Left forelimb (tissue), 1 donor: ENCODE measurements at places on chromosomes 4 and X.
A peak's percentile ranks its signal among the peaks of the same experiment; 100 is the strongest.

- no peak for DNase-seq
Measured at GRCh38 chrX:118761939-118762707, 34.7 kb downstream of the IL13RA1 start.

GRCh38 chr4:8391972-8392371 is 48.6 kb downstream of the ACOX3 start:
- peak; percentile 83 for DNase-seq

DNA sequence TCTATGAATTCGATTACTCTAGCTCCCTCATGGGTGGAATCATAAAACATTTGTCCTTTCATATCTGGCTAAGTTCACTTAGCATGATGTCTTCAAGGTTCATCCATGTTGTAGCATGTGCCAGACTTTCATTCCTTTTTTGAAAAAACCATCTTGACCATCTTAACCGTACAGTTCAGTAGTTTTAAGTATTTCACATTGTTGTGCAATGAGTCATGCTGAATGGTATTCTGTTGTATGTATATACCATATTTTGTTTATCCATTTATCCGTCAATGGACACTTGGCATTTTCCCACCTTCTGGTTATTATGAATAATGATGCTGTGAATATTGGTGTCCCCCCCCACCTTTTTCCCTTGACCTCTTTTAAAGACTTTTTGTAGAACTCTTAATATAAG is 72.4 kb upstream of the TLR2 start:
- no peak for DNase-seq

DNA sequence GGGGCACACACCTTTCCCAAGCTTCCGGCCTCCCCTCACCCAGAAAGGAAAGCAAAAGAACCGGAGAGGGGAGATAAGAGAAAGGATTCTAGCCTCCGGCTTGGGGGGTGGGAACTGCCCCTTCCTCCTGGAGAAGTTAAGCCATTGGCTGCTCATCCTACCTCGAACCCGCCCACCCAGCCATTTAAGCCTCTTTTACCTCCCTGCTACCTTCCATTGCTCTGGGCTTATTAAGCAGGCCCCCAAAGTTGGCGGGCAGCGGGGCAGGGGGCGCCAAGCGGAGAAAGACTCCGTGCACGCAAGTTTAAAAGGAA is 2.3 kb downstream of the MAML3 start:
- DNase-seq: peak; percentile 89

DNA sequence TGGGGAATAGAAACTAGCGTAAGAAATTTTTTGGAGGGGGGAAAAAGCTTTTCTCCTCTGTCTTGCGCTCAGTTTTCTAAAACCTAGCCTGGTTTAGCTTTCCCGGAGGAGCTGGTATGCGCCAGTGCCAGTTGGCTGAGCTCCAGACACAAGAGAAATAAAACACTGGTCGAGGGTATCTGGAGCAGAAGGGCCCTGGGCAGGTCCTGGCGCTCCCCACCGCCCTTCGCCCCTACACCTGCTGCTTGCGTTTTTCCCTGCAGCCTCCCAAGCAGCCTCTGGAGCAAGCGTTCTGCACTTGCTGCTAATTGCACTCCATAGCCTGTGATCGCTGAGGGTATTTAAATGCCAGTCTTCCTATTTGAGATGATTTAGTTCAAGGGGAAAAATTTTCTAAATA is 816 bp downstream of the EREG start:
- no peak for DNase-seq

DNA sequence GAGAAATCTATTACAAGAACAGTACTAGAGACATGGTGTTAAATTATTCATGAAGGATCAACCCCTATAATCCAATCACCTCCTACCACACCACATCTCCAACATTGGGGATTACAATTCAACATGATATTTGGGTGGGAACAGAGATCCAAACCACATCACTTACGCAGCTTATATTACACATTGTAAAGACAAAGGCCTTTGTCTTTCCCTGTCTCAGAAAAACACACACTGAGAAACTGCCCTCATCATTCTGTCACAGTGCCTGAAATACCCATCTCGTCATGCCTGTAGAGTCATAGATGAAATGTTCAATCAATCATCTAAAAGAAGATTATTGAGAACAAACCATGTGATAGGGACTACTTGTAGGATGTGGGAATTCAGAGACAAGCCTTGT is 558.8 kb upstream of the GRIA3 start:
- no peak for DNase-seq
